ENCODE measurements at places on chromosomes 12 and 14.

- DNase-seq = no peak
Observed at GRCh38 chr12:97375310-97375709, 87.3 kb upstream of the RMST start.

DNA sequence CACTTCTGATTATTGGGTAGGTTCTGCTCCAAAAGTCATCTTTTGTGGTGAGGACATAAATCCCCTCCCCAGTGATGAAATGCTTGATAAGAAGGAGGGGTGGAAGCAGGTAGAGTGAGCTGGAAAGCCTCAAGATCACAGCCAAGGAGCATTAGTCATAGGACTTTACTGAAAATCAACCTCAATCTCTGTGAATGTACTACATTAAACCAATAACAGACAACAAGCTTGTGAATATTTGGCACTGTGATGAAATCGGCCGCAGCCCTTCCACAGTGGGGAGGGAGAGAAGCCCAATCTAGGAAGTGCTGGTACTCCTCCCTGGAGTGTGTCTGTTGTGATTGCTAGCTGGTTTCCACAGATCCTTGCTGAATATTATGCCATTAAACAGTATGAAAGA, 41.2 kb upstream of the PTCSC3 start:
- no peak for DNase-seq

GRCh38 chr12:81389550-81390099, 311.7 kb downstream of the ACSS3 start:
- DNase-seq = no peak

DNA sequence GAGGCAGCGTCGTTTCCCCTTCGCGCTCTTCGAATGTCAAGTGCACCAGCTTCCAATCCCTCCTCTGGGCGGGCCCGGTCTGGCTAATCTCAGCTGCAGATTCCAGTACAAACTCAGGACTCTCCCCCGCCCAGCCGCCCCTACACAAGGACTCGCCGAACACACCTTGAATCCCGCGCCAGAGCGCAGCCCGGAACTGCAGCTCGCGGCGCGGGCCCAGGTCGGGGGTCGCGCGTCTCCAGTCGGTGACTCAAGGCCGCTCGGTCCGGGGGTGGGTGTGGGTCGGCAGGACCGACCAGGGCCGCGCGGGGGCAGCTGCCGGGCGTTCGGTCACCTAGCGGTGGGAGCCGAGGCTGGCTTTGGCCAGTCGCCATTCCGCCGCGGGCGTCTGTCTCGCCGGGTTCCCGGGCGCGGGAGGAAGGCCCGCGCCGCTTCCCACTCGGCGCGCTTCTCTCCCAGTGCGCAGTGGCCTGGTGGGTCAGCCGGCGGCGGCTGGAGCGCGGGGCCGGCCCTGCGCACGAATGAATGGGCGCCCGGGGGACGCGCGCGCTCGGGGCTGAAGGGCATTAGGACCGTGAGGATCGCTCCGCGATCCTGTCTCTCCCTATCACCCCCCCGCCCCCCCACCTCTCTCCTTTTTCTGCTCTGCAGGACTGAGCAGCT, at the start of gene GALNT16:
Gene GALNT16 (plus strand): TSS at position 632 of the 663 bp plus-strand sequence. CDS start 133 bp downstream, outside the sequence.
- no peak for DNase-seq

GRCh38 chr12:25759752-25760151, 198.7 kb upstream of the RASSF8 start:
- DNase-seq = no peak
